Brain pericyte (primary cell): ENCODE measurements at places on chromosomes 1 and 21.

- no peak for DNase-seq
Measured at GRCh38 chr1:60847391-60847790, 235.0 kb upstream of the NFIA start.

DNA sequence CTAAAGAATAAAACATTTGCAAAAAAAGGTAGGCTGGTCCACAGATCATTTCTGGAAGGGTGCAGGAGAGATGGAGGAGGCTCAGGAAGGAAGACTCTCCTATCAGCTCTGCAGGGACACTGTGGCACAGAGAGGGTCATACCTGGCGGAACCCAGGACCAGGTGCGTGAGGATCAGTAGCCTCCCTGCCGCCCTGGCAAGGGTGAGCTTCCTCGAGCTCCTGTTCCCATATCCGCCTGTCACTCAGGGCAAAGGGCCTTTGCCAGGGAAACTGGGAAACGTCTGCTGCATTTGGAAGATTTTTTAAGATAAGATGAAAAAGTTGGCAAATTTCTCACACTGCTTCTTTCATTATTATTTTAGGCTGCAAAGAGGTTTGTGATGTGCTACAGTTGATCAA is 112.1 kb upstream of the TIAM1 start:
- no peak for DNase-seq

- no peak for DNase-seq
Measured at GRCh38 chr1:88318740-88319139, 365.3 kb upstream of the PKN2 start.

DNA sequence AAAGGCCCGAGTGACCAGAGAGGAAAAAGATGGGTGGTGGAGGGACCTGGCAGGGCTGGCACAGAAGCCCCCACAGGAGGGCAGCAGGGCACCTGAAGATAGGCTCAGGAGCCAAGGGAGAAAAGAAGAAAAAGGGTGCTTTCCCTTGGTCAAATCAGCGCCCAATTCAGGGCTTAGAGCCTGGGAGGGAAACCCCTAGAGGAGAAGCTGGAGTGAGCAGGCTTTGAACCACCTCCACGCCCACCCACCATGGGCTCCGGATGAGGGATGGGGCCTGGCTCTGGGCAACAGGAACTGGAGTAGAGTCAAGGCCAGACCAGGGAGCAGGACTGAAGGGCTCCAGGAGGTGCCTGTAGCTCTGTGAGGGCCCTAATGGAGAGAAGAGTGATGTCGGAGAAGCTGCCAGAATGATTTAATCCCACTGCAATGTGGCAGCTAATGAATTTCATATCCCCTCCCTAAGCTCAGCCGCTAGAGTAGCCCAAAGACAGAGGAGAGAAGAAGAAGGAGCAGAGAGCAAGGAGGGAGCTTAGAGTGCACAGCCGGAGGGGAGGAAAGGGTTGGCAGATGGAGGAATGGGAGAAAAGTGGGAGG is 12.0 kb upstream of the PRELP start:
- no peak for DNase-seq

- no peak for DNase-seq
Measured at GRCh38 chr1:118773656-118774055, 214.5 kb downstream of the TBX15 start.

DNA sequence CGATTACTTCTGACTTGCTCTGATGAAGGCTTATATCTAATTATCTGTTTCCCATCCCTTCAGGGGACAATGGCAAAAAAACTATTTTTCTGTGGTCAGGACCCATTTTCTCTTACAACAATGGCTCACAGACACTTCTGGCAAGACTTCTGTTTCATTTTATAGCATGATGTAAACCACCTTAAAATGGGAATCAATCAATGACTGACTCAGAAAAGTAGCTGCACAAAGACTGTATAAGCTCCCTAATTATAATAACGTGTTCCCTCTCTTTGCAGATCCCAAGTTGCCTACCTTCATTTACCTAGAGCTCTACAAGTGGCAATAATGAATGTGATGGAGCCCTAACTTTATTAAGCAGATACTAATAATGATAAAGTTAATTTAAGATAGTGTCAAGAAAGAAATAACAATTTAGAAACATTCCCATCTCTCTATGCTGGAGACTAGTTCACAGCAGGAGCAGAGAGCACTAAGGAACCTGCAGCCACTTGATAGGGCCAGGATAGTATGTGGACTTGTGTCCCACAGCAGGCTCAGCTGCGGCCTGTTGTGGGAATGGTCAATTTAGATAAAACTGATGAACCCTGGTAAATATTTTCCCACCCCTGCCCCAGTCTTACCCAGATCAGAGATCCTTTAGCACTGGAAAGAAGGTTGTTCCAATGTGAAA is 538 bp downstream of the GBP2 start:
- DNase-seq: no peak

- DNase-seq: no peak
Measured at GRCh38 chr21:15221799-15222386, 157.1 kb upstream of the NRIP1 start.

DNA sequence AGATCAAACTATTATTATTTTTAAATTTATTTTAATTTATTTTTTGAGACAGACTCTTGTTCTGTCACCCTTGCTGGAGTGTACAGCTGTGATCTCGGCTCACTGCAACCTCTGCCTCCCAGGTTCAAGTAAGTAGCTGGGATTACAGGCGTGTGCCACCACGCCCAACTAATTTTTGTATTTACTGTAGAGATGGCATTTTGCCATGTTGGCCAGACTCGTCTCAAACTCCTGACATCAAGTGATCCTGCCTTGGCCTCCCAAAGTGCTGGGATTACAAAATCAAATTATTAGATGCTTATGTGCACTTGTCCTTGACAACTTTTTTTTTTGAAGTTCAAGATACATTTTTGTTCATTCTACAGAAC is 15.4 kb downstream of the LIN9 start:
- DNase-seq: no peak

GRCh38 chr1:111213412-111213811 is 13.0 kb upstream of the DENND2D start:
- no peak for DNase-seq

DNA sequence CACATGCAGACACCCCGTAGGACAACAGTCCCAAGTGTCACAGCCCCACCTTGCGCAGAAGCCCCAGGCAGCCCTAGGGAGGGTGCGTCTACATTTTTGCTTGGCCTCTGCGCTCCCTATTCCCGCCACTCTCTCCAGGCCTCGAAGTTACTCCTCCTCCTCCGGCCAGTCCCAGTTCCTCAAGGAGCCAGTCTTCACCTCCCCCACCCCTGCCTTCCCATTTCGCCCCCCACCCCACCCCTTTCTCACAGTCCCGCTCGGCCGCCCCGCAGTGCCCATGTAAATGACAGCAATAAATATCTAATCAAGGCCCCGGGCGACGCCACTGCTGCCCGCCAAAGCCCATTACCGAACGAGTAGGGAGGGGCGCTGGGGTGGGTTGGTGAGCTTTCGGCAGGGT is 3.2 kb downstream of the DMBX1 start:
- no peak for DNase-seq

DNA sequence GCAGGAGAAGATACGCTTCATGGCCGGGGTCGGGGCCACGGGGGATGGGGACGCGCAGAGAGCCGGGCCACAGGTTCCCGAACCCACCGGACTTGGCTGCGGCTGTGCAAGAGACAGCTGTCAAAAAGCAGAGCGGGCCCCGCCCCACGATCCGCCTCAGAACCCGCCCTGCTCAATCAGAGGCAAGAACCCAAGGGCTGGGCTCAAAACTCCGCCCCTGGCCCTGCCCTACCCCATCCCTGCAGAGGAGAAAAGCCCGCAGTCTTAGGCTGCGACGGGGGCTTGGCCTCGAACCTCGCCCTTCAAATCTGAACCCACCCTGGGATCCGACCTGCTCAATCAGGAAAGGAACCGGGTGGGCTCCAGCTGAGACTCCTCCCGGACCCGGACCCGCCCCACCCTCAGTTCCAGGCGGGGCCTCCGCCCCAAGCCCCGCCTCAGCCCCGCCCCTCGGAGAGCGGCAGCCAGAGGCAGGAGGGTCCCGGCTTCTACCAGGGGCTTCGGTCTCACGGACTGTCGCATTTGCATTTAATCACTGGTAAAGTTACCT is at the start of gene ANKRD35:
Gene ANKRD35, minus strand, starts transcription at position 129 of the 550 bp plus-strand sequence. Its CDS starts 108 bp downstream, at position 21.
- DNase-seq: peak; percentile 54
